ENCODE measurements at places on chromosomes 3 and 15. TPM values are rescaled to one million over a fixed set of nuclear protein-coding genes. Genes with fewer than 3 reads are reported as not detected.

CHRFAM7A gene
- 13.2 TPM for total RNA-seq

GAP43 gene
- 5.1 TPM for total RNA-seq

FBLN2 gene
- total RNA-seq: 117 TPM

BTBD1 gene
- total RNA-seq: 47.8 TPM

DNA sequence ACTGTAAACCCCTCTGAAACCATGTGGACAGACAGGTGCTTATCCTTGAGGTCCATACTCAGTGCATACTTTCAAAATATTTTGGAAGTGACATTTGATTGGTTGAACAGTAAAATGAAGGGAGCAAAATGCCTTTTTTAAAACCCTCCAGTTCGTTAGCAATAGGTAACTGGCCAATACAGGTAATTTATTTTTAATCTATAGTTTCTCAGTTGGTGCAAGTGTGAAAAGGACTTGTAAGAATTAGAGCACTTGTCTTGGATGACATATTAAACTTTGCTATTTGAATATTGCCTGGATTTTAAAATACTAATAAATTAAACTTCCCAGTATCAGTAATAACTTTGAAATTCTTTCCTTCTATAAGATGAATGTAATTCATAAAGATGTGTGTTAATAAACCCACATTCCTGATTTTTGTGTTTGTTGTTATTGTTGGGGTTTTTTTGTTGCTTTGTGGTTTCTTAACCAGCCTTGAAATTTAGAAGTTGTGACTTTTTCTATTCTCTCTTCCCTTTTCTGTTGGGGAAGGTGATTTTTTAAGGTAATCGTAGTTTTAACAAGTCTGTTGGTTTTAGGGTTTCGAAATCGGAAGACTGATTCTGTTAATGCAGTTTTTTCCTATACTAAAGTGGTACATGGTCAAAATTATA is 90.0 kb downstream of the STT3B start:
- H3K27me3 ChIP-seq: no peaks in the 10 kb centered on the region
- no peak overlapping the region for H3K4me3 ChIP-seq
- no peak overlapping the region for H3K27ac ChIP-seq
- H3K36me3 ChIP-seq: peaks cover 6% of the 10 kb centered on the region
- DNase-seq: no peak

DNA sequence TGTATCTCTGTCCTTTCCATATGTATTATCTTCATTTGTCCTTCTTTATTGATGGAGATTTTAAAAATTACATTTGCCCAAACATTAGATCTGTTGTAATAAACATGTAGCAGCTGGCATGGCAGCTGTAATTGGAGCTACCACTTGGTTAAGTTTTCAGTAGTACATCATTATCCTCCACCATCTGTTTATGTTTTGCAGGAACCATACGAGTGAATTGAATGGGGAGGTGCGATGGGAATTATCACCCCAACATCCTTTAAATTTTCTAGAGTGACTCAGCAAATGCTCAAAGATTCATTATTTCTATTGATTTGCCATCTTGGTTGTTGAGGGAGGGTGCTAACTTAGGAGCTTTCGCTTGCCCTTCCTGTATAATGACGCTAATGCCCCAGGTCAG is 32.6 kb upstream of the NOX5 start:
- H3K27me3 ChIP-seq: peaks cover 4% of the 10 kb centered on the region
- no peaks in the 10 kb centered on the region for H3K4me1 ChIP-seq
- H3K4me3 ChIP-seq: no peak overlapping the region
- no peaks in the 10 kb centered on the region for H3K36me3 ChIP-seq
- no peak overlapping the region for H3K27ac ChIP-seq
- no peak for DNase-seq

DNA sequence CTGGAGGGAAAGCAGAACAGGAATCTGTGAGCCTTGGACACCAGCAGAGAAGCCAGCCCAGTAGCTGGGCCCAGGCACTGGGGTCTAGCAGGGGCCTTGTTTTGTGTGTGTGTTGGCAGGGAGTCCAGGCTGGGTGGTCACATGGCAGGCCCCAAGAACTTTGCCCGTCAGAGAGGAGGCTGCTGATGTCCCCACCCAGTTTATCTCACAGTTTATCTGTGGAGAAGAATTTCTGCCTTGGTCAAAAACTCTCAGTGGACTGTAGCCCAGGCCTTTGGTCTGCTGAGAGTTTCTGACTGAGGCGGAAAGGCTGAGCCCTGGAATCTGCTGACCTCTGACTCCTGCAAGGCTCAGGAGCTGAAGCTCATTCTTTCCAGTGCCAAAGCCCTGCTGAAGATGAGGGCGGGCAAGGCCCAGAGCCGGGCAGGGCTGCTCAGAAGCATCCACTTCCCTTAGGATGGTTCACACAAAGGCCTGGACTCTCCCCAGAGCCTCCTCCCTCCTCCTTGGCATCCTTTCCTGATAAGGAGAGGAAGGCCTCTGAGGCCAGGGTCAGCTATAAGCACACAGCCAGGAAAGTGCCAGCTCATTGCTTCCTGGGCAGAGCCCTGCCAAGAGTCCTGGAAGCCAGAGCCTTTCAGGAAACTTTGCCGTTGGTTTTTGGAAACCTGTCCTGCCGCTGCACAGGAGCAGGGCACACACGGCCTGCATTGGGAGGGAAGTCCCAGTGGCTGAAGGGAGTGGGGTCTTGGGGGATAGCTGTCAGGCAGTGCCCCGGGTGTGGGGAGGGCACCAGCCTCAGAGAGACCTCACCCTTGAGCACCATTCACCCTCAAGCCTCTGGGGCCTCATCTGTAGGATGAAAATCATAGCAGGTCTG is 37.2 kb upstream of the SLCO2A1 start:
- H3K4me3 ChIP-seq: no peak overlapping the region
- H3K36me3 ChIP-seq: no peaks in the 10 kb centered on the region
- H3K4me1 ChIP-seq: no peaks in the 10 kb centered on the region
- H3K27me3 ChIP-seq: no peaks in the 10 kb centered on the region
- DNase-seq: no peak

DNA sequence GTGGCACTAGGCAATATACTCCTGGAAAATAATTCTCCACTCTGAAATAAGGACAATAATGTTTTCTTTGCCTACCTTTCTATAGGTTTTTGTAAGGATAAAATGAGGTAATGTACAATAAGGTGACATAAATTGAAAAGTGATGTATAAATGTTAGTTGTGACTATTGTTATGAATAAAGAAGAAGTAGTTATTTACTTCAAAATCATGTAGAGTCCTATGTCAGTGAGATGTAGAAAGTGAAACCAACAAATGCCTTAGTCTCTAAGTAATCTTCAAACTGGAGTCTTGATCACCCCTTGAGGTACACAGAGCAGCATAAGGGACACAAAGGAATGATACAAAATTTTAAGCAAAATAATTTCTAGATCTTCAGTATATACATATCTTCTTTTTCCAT is 60.3 kb upstream of the TP63 start:
- H3K27ac ChIP-seq: no peak overlapping the region
- no peaks in the 10 kb centered on the region for H3K36me3 ChIP-seq
- no peaks in the 10 kb centered on the region for H3K27me3 ChIP-seq
- H3K4me3 ChIP-seq: no peak overlapping the region
- H3K4me1 ChIP-seq: no peaks in the 10 kb centered on the region

DNA sequence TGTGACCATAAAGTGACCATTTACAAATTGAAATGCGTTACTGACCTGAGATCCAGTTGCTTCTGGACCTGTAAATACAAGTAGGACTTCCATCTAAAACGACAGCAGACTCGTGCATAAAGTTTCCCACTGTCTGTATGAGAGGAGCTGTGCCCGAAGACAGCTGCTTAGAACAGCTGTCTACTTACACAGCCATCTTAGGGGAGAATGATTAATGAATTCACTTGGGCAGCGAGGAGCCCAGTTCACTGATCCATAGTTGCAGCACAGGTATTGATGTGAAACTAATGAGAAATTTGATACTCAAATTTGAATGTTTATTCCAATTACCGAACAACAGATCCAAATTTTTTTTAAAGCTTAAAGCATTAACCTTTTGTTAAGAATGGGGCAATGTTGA is 748.1 kb downstream of the NR2F2 start:
- no peaks in the 10 kb centered on the region for H3K36me3 ChIP-seq
- peaks cover 3% of the 10 kb centered on the region for H3K27me3 ChIP-seq
- H3K4me1 ChIP-seq: no peaks in the 10 kb centered on the region
- H3K27ac ChIP-seq: no peak overlapping the region

GRCh38 chr3:65170390-65171042 is 482.7 kb upstream of the ADAMTS9 start:
- H3K4me3 ChIP-seq: no peak overlapping the region
- peak overlapping the region; percentile 67 for H3K27ac ChIP-seq
- H3K4me1 ChIP-seq: no peaks in the 10 kb centered on the region

- no peak overlapping the region for H3K27ac ChIP-seq
- H3K36me3 ChIP-seq: no peaks in the 10 kb centered on the region
- no peaks in the 10 kb centered on the region for H3K27me3 ChIP-seq
These were observed 530.0 kb downstream of the EPHB1 start for GRCh38 chr3:135325096-135325495.

DNA sequence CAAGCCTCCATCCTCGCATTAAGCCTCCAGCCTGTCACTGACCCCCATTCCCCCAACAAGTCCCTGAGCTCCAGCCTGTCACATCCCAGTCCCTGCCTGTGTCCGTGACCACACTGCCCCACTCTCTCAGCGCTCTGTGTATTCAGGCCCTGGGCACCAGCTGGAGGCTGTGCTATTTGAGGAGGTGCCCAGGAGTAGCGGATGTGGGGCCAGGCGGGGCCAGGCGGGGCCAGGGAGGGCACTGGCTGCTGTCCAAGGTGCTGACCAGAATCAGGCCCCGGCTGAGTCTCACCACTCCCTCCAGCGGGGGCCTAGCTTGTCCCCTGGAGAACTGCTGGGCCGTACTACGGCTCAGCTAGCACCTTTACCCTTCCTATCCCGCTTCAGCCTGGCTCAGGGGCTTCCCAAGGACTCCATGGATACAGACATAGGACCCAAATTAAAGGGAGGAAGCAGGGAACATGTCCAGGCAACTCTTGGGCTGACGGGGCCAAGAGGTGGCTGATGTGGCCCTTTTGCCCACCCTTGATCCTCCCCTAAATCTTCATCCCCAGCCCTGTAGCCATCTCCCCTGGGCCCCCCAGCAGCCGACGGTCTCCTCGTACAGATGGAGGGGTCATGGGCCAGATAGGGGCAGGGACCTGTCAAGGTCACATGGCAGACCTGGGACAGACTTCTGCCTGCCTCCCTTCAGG is 1.1 kb downstream of the HHATL start:
- no peak overlapping the region for H3K4me3 ChIP-seq
- peak; percentile 87 for DNase-seq
- H3K27ac ChIP-seq: no peak overlapping the region
- no peaks in the 10 kb centered on the region for H3K36me3 ChIP-seq

DNA sequence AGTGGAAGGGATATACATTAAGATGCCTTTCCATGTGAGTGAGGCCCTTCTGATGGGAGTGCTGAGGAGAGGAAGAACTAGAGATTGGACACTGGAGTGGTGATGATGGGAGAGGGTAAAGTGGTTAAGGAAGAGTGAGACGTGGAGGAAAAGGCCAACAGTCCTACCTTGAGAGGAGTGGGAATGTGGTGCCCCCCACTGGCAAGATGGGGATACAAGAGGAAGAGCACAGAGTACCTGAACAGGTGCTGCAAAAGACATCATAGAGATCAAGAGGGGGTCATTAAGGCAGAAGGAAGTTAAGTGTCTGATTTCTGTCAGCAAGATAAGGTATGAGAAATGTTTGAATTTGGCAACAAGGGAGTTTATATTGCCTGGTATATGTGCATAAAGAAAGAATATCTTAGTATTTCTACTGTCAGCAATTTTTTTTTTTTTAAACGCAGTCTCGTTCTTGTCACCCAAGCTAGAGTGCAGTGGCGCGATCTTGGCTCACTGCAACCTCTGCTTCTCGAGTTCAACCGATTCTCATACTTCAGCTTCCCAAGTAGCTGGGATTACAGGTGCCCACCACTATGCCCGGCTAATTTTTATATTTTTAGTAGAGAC is 34.0 kb downstream of the ARIH2 start:
- H3K27me3 ChIP-seq: no peaks in the 10 kb centered on the region
- DNase-seq: no peak
- H3K4me3 ChIP-seq: no peak overlapping the region
- no peaks in the 10 kb centered on the region for H3K4me1 ChIP-seq
- no peak overlapping the region for H3K27ac ChIP-seq

DNA sequence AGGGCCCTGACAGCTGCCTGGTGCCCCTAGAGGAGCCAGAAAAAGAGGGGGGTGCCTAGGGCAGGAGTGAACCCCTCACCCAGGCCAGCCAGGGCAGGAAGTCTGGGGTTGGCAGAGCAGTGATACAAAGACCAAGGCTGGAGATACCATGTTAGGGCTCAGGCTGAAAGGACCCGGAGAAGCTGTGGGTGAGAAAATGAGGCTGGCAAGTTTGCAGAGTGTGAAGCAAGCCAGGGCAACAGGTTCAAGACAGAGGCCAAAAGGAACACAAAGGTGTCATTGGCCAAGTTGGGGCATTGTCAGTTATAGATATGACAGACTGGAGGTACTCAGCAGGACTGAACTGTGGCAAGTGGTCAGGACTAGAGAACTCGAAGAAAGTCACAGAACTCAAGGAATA is 40.6 kb upstream of the IREB2 start:
- H3K27me3 ChIP-seq: no peaks in the 10 kb centered on the region
- DNase-seq: no peak
- H3K4me1 ChIP-seq: no peaks in the 10 kb centered on the region
- H3K4me3 ChIP-seq: no peak overlapping the region
- no peak overlapping the region for H3K27ac ChIP-seq
- no peaks in the 10 kb centered on the region for H3K36me3 ChIP-seq

GRCh38 chr3:8563597-8563996 is 62.0 kb downstream of the LMCD1 start:
- peaks cover 18% of the 10 kb centered on the region for H3K36me3 ChIP-seq
- H3K27ac ChIP-seq: peak overlapping the region; percentile 2
- H3K4me1 ChIP-seq: peaks cover 3% of the 10 kb centered on the region

- no peak overlapping the region for H3K4me3 ChIP-seq
- no peaks in the 10 kb centered on the region for H3K27me3 ChIP-seq
- no peaks in the 10 kb centered on the region for H3K36me3 ChIP-seq
- DNase-seq: no peak
- H3K27ac ChIP-seq: no peak overlapping the region
- no peaks in the 10 kb centered on the region for H3K4me1 ChIP-seq
These were observed 281.3 kb upstream of the TTC14 start for GRCh38 chr3:180320631-180321030.

DNA sequence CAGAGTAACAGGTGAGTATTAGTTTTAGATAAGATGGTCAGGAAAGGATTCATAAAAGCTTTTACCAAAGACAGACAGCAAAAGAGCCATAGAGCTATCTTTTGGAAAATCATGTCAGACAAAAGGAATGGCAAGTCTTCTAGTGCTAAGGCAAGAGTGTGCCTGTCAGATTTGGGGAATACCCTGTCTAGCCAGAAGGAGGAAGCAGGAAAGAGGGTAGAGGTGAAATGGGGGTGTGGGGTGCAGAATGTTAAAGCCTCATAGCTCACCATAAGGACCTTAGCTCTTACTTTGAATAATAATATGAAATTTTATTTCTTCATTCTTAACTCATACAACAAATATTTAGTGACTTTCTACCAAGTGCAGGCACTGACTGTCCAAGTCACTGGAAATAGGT is 512.1 kb upstream of the ROBO2 start:
- H3K36me3 ChIP-seq: no peaks in the 10 kb centered on the region
- no peak overlapping the region for H3K4me3 ChIP-seq
- H3K27ac ChIP-seq: no peak overlapping the region

GRCh38 chr15:42392309-42393024 is 33.2 kb downstream of the CAPN3 start:
- no peaks in the 10 kb centered on the region for H3K4me1 ChIP-seq
- DNase-seq: no peak
- H3K27me3 ChIP-seq: no peaks in the 10 kb centered on the region

- H3K27ac ChIP-seq: no peak overlapping the region
- H3K36me3 ChIP-seq: no peaks in the 10 kb centered on the region
- H3K4me1 ChIP-seq: no peaks in the 10 kb centered on the region
- no peak overlapping the region for H3K4me3 ChIP-seq
- no peak for DNase-seq
These were observed 169.6 kb downstream of the B3GALNT1 start for GRCh38 chr3:160935413-160936095.
